ENCODE measurements at places on chromosomes 3 and 15.

DNA sequence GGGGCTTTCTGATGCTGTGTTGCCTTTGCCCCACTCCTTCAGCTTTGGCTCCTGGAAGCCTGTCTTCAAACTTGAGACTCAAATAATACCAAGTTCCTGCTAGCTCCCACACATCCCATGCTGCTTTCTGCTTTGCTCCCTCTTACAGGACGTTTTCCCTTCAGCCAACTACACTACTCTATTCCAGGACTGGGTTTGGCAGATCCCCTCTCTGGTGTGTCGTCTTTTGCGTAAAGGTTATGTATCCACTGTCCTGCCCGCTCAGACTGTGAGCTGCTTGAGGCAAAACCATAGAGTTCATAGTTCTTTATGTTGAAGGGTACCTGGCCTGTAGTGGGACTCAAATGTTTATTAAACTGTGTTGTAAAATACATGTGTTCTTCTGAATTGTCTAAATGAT, 25.4 kb downstream of the PPP2R3A start:
- DNase-seq: no peak

- DNase-seq: no peak
Measured at GRCh38 chr15:100861511-100861991, 18.1 kb upstream of the ALDH1A3 start.

DNA sequence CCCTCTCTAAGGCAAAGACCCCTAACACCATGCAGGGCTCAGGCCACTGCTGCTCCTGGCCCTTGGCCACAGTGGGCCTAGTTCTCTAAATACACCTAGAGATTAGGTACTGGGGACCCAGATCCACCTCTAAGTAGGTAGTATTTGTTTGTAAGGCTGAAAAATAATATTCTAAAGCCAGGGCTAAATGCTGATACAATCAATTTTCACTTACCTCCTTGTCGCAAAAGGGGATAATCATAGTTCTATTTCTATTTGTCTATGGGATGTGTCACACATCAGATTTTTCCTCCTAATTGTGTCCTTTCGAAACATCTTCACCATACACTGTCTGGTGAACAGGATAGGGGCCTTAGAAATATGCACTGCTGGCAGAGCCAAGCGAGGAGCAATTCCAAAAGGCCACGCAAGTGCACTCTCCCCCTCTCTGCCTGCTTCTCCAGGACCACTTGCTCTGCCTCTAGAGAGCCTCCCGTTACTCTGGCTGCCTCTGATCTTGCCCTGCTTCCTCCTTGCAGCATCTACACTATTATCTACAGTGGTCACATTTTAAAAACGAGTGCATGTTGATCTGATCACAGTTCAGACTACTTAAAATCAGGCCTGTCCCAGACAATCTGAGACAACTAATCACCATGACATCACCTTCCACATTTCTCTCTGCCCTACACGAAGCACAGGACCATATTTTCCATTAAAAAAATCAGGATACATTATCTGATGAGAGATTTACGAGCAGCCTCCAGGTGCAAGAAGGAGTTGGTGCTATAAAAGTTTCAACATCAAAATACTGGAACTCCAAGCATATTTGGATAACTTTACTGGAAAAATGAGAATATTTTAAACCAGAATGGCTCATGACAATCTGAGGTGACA, 115.4 kb downstream of the MYLK start:
- no peak for DNase-seq

DNA sequence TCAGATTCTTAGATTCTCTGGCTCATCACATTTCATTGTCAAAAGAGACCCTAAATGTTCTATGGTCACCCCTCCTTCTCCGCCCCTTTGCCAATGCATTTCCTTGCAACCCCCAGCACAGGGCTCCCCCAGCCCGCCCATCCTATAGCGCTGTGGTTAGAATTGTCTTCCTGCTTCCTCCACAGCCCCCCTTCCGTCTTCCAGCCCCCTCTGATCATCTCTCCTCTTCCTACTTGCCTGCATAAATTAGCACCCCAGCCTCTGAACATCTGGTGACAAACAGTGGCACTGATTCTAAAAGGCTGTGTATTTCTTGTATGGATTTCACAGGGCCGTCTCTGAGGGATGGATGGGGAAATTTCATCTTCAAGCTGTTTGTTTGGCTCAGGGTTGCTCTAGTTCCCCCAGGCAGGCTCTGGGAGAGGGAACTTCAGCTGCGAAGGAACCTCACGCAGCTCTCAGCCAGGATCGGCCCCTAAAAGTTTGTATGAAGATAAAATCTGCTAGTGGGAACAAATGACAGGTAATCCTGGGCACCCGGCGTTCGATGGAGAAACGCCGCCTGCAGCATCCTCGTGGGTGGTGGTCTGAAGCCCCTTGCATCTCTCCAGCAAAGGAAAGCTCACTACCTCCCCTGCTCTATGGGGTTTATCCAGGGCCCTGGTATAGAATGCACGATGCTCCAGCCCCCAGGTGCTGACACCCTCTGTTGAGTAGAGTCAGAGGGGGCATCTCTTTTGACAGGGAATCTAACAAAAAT, 83.0 kb downstream of the WNT7A start:
- no peak for DNase-seq

DNA sequence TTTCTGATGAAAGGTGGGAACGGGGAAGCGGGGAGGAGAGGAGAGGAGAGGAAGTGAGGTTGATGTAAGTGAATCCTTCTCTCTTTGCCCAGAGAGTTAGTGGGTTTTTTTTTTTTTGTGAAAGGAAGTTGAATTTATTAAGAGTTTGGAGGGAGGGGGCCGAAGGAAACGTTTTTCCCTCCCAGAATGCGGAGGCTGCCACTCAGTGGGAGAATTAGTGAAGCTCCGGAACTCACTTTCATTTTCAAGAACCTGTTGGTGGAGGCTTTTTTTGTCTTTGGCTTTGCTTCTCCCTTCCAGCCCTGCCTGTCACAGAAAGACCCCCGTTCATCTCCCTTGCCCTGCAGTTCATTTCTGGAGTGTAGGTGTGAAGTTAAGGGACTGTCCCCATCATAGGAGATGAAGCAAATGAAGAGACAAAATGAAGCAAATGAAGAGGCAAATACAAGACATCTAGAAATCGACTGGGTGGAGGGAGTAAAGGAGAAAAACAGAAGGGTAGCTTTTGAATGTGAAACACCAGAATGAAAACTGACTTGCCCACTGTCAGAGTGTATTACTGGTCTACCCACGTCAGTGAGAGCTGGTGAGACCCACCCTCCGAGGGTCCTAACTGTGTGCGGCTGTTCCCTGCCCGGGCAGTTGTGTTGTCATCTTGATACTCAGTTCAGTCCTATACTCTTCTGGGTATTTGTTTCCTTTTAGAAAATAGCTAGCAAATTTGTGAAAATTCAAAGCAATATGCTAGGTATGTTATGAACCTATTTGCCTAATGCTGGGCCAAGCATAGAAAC, 91.5 kb downstream of the ITPR1 start:
- DNase-seq: no peak

GRCh38 chr3:196620161-196620604, 19.3 kb upstream of the NRROS start:
- no peak for DNase-seq

DNA sequence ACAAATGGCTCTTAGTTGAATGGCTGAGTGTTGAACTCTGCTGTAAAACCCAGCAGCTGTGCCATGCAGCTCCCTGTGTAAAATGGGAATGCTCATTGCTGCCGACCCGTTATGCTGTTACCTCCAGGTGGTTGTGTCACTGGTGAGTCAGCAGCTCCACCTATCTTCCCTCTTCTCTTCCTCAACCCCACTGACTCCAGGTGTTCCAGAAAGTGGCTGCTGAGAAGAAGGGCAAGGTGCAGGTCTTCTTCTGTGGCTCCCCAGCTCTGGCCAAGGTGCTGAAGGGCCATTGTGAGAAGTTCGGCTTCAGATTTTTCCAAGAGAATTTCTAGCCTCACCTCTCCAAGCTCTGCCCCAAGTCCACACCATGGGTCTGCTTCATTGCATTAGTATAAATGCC, 41.9 kb downstream of the NOX5 start:
- DNase-seq: no peak
